ENCODE measurements at places on chromosomes 7 and 10.

GRCh38 chr10:80674809-80675208, 137.1 kb downstream of the SH2D4B start:
- DNase-seq: no peak

DNA sequence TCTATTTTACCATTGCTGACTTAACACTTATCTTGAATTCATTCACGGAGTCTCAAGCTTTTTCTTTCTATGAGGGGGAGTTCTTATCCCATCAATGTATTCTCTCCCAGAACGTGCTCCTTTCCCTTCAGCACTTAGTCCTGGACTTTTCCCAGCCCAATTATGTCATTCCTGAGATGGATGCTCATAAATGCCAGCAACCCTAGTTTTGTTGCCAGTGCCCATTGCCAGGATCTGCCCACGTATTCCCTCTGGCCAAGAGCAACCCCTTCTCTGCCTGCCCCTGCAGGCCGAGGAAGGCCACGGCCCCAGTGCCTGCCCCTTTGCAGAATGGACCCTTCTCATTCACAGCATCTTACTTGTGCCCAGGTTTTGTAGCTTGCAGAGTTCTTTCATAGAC, 67.4 kb upstream of the PPP1R3C start:
- no peak for DNase-seq

- no peak for DNase-seq
Observed at GRCh38 chr7:17940951-17941431, 697 bp upstream of the SNX13 start.

DNA sequence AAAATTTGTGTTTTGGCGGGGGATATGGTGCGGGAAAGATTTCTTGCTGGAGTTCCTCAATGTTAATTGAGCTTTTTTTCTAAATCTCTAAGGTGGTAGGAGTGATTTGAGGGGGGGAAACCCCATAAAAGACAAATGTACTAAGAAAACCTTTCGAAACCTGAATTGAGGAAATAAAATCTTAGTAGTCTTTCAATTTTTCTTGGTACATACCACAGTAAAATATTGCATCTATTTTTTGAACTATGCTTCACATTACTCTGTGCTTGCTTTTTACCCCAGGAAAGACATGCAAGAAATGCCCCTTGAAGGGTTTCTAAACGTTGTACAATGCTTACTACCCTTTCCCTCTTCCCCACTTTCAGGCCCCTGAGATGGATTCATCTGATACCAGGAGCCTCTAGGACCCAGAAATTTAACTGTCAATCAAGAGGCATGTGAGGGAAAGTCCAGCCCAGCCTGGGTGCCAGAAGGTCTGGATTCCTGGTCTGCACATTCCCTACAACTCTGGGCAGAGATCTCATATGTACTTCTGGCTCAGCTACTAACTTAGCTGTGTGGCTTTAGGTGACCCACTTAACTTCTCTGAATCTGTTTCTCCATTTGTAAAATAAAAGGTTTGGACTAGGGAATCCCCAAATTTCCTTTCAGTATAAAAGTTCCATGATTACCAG, 5.8 kb upstream of the PDCD4 start:
- DNase-seq: no peak

DNA sequence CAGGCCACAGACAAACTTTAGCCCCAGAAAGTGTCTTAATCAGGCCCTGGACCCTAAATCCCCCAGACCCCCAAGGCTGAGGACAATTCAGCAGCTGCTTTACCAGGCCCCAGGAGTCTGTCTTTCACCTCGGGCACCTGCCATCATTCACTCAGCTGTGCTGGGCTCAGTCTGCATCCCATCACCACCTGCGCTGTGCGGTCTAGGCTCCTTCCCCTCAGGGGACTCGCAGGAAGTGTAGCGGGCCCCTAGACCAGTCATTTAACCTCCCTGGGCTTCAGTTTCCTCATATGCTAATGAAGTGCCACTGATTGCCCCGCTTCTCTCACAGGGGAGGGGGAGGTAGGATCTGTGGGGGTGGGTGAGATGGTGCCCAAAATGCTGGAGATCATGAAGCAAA, 76.4 kb upstream of the ZMIZ1 start:
- peak; percentile 48 for DNase-seq

DNA sequence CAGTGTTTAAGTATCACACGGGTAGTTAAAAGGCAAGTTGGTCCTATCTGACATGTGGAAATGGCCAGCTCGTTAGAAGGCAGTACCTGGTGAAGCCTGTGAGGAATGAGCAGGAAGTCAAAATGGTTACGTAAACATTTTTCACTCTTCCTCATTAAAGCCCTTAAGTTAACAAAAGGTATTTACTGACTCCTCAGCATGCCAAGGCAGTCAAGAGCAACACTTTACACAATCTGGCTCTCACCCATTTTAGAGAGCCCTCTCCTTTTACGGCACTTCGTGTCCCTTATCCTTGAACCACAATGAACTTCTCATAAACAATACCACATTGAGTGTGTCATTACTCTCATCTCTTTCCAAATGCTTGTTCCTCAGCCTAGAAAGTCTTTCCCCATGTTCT, 11.0 kb upstream of the RSBN1L start:
- no peak for DNase-seq

- DNase-seq: no peak
Observed at GRCh38 chr10:103897241-103897774, 20.7 kb downstream of the STN1 start.

GRCh38 chr10:44811072-44811471, 100.1 kb upstream of the TMEM72 start:
- DNase-seq: no peak

- DNase-seq: no peak
Observed at GRCh38 chr7:45695249-45695995, 121.3 kb downstream of the ADCY1 start.

GRCh38 chr10:52258799-52259425, 55.2 kb upstream of the DKK1 start:
- no peak for DNase-seq

DNA sequence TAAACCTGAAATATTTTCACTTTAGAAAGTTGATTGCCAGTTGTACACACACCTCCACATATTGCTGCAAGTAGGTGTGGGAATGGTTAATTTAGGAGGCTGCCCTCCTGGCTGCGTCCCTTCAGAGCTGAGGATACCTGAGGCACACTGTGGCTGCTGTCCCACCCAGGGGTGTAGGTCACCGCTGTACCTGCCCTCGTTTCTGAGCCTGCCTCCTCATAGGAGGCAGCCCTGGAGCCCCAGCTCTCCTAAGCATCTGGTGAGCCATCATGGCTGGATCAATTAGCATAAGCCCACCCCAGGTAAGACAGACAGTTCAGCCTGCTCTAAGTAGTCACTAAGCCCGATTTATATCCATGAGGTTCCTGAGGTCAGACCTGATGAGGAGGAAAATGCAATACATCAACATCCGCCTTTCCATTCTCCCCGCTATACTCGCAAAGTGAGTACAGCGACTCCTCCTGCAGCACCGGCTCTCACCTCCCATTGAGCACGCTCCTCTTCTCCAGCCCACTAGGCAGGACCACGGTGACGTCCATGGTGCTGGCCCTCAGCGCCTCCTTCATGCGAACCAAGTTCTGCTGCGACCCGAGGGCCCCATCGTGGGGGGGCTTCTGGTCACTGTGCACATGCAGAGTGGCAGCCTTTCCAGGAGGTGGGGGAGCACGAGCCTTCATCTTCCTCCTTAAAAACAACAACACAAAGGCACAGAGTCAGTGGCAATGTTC, 97.2 kb downstream of the COBL start:
- DNase-seq: no peak

DNA sequence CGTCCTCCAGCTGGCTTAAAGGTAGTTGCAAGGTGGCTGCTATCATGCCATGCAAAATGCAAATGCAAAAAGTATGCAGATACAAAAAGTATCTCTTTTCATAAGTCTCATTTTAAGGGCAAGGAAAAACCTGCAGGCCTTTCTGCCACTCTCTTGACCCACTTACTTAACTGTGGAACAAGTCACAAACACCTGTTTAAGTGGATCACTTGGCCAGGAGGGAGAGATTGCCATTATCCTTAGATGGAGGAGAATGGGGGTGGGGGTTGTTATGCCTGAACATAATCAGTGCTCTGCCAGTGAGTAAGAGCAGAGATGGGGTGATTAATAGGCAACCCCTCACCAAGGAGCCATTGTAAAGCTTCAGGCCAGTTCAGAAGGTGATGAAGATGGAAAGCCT, 25.1 kb upstream of the HERPUD2 start:
- no peak for DNase-seq

DNA sequence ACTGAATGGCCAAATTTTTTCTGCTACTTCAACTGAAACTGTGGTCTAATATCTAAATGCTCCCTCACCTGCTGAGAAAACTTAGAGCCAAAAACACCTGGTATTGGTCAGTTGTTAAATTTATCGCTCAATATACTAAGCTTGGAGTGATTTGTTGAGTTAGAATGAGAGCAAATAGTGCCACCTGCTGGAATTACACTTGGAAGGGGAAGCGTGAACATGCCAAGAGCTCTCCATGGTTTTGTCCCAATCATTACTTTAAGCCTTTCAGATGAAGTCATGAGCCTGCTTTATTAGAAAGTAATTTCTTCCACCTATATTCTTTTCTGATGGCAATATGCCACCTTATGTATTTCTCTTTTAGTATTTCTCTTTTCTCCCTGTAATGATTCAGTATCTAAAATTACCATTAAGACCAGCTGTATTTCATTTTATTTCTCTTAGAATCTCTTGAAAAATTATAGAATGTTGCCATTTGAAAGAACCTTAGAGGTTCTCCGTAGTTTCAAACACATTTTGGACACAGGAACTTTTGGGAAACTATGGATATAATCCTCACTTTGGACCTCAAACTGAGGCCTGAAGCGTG, 447.8 kb upstream of the C7orf33 start:
- DNase-seq: no peak

DNA sequence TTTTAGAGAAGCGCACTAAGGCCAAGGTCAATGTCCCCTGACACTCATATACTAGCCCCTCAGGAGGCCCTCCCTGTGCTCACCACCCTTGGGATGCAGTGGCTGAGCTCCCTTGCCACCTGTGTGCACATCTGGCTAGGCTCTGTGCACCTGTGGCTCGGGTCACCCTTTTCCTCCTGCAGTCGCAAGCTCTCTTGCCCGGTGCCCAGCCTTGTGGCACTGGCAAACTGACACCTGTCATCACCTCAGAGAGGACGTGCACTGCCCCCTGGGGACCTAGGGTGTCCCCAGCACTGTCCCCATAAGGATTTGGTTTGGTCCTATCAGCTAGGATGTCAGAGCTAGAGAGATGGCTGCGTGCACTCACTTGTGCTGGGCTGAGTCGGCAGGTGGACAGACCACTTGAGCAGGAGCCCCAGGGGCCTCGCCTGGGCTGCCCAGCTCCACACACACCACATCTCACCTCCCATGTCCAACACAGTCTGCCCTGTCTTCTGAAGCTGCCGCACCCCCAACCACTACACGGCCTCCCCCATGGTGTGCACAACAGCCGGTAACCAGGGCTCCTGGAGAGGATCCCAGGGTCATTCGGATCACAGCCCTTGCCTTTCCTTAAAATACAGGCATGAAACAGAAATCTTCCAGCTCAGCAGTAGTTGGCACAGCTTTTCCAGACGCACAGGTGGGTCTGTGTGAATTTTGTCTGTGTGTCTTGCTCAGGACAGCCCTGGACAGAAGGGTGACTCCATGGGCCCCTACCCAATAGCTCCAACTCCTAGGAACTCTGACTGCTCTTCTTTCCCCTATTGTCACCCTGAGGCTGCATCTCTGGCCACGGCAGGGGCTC, 111.0 kb downstream of the GRID1 start:
- DNase-seq: no peak

DNA sequence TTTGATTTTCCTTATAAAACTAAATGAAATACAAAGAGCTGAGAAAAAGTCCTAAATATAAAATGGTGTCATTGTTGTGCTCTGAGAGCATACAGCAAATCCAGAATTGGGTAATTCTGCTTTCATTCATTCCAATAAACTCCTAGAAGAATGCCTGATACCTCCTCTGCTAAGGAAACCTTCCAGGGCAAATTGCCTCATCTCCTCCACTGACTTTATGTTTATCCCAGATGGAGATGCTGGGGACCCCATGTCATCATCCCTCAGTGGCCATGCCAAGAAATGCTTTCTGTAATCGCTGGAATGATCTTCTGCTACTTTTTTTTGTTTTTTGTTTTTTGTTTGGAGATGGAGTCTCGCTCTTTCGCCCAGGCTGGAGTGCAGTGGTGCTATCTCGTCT, 119.3 kb upstream of the PRKCQ start:
- no peak for DNase-seq
